ENCODE measurements at places on chromosomes 6 and 20.

GRCh38 chr20:33810885-33811775, at the start of gene CHMP4B:
Gene CHMP4B (plus strand): TSS chr20:33811348. CDS start chr20:33811469, 121 bp downstream.
- peak; percentile 96 for DNase-seq

GRCh38 chr6:158568549-158568948, 8.7 kb downstream of the TMEM181 start:
- DNase-seq = no peak

- DNase-seq = no peak
Observed at GRCh38 chr6:137550535-137550934, 56.3 kb upstream of the OLIG3 start.

GRCh38 chr6:81758221-81758620, 5.7 kb upstream of the TENT5A start:
- DNase-seq = no peak

DNA sequence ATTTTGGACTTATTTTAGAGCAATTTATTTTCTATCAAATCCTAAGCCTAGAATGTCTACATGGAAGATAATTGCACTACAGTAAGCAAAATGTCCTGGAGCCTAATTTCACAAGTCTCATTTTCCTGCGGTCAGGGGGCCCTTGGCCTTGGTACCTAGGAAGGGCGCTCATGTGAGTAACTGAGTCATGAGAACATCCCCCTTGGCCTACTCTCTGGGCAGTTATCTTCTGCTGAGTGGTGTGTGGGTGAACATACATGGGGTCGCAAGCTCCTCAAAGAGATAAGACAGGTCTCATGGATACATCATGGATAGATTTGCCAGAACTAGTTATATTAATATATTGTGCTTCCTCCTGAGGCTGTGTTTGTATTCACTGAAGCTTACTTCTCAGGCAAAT, 211.2 kb upstream of the MARCKS start:
- no peak for DNase-seq

- no peak for DNase-seq
Observed at GRCh38 chr6:157226026-157226625, 97.2 kb downstream of the TMEM242 start.

GRCh38 chr20:62042025-62042820, 23.5 kb downstream of the TAF4 start:
- no peak for DNase-seq

DNA sequence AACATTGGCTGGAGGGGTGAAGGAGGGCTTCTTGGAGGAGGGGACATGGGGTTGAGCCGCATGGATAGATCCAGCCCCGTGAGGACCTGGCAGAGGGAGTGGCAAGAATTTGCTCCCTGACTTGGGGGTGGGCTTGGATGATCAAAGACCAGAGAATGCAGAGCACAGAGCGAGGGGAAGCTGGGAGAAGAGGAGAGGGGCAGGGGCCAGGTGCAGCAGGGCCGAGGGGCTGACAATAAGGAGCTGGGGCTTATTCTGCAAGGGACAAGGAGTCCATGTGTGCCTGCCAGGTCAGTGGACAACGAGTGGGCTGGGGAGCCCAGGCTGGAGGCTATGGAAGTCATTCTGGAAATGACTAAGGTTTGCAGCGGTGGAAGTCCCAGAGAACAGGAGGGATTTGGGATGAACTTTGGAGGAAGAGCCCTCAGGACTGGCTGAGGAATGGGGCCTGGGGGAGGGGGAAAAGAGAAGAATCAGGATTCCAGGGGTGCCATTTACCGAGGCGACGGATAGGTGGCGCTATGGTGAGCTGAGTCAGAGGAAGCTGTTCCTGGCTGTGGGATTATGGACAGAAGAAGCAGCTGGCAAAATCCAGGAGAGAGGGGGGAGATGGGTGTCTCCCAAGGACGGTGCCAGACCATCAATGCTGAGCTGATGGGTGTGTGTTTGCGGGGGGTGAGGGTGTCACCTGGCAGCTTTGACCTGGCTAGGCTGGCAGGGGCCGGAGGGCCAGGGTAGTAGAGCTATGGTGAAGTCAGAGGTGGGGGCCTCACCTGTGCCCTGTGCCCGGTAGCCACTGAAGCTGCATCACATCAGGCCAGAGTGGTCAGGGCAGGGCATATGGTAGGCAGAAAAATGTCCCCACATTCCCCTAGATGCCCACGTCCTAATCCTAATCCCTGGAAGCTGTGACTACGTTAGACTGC, 7.8 kb downstream of the KCNG1 start:
- DNase-seq = peak; percentile 50

DNA sequence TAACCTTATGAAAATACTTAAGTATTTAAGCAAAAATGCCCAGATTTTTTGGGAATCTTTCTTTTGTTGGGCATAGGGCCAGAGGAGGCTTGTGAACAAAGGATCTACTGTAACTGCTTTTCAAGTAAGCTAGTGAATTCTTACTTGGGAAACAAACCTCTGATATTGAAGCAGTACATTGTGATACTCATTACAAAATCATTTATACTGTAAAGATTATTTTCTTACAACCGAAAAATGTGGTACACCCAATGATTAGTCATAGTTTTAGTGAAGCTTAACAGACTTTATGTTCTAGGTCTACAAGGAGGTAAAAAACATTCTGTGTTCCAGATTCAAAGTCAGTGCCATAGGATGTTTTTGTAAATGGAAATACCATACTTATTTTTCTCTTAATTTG, 272.9 kb upstream of the KCNQ5 start:
- DNase-seq = no peak

- no peak for DNase-seq
Observed at GRCh38 chr6:99016355-99016754, 68.6 kb upstream of the FBXL4 start.

DNA sequence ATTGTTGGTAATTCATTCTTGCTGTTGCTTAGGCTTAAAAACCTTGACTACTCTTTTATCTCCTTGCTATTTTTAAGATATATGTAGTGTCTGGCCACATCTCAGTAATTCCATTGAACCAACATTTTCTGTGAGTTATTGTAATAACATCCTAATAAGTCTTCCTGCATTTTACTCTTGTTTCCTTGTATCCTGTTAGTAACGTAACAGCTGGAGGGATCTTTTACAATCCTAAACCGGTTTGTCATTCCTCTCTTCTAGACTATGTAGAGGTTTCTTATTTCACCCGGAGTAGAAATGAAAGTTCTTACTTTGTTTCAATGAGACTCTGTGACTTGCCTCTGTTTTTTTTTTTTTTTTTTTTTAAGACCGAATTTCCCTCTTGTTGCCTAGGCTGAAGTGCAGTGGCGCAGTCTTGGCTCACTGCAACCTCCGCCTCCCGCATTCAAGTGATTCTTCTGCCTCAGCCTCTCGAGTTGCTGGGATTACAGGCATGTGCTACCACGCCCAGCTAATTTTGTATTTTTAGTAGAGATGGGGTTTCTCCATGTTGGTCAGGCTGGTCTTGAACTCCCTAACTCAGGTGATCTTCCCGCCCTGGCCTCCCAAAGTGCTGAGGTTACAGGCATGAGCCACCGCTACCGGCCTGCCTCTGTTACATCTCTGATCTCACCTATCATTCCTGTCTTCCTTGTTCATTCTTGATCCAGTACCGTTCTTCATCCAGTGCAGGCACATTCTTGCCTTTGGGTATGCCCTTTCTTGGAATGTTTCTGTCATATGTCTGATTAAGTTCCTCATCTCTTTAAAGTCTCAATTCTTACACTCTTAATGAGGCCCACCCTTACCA, 44.7 kb downstream of the NCOA3 start:
- DNase-seq = no peak

GRCh38 chr20:34076952-34077351, 35.1 kb downstream of the EIF2S2 start:
- no peak for DNase-seq

- DNase-seq = no peak
Observed at GRCh38 chr20:1144401-1145172, 26.2 kb downstream of the PSMF1 start.

- DNase-seq = no peak
Observed at GRCh38 chr6:16173167-16173940, 44.5 kb downstream of the MYLIP start.

GRCh38 chr6:85113934-85114580, 335.8 kb upstream of the NT5E start:
- no peak for DNase-seq

DNA sequence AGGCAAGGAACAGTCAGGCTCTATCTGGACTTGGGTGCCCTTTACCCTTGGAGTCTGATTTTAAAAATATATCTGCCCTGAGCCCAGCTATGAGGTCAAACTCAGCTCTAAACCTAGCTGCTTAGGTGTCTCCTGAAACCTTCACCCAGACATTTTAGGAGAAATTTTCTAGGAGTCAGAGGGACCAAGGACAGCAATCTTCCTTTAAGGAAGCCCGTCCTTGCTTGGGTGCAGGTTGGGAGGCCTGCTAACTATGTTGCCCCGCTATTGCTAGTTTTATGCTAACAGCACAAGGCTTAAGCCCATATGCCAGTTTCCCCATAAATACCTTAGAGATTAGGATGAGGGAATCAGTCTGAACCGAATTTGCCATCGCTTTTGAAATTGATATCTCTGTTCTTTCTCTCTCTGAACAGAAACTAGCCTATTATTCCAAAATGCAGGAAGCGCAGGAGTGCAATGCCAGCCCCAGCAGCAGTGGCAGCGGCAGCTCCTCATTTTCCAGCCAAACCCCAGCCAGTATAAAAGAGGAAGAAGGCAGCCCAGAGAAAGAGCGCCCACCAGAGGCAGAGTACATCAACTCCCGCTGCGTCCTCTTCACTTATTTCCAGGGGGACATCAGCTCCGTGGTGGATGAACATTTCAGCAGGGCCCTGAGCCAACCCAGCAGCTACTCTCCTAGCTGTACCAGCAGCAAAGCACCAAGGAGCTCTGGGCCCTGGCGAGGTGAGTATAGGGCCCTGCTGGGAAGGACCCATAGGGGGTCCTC, 2.6 kb downstream of the VGLL2 start:
- no peak for DNase-seq

GRCh38 chr20:37714978-37715672, 21.3 kb downstream of the CTNNBL1 start:
- no peak for DNase-seq

GRCh38 chr20:44610313-44610962, 28.1 kb downstream of the PKIG start:
- no peak for DNase-seq

DNA sequence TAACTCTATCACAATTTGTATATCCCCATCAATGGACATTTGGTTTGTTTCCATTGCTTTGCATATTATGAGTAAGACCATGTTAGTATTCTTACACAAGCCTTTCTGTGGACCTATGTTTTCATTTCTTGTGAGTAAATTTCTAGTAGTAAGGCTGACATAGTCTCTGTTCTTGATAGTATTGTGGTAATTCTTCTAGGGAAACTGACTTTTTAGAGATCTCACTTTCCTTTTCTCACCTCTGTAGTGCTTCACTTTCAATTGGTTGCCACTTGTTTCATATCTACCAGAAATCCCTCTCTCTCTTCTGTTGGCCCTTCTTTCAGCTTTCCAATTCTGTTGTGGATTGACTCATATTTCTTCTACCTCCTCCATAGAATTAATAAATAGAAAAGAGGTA, 8.5 kb downstream of the ISM1 start:
- no peak for DNase-seq

DNA sequence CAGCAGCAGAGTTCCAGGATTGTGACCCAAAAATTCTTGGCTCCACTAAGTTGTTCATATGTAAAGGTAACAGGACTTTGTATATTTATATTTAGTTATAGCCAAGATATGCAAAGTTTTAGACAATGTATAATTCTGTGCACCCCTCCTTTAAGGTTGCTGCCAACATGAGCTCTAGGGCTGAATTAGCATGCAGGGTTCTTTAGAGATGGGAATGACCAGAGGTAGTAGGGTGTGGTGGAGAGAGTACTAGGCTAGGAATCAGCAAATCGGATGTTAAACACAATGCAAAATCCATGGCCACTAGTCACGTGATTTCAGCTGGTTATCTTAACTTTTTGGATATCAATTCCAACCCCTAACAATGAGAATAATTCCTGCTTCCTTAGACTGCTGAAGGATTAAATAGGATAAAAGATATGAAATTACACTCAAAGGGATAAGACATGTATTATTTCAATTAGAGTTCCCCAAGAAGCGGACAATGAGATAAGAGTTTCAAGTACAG, 260.3 kb upstream of the RNF24 start:
- DNase-seq = no peak

GRCh38 chr20:2748551-2749342, 51.7 kb downstream of the CPXM1 start:
- no peak for DNase-seq

DNA sequence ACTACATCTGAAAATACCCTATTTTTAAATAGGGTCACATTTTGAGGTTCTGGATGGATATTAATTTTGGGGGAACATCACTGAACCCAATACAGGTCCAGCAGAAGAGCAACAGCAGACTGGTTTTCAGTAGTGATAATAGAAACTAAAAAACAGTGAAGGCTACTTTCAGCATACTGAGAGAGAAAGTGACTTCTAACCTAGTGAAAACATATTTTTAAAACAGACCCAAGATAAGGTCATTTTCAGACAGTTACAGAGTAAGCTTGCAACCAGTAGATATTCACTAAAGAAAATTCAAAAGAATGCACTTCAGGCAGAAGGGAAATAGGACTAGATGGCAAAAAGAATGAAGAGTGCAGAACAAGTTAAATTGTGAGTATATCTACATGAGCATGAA, 42.0 kb upstream of the TMEM244 start:
- DNase-seq = no peak

GRCh38 chr20:5608104-5608441, 142.1 kb upstream of the SHLD1 start:
- no peak for DNase-seq

GRCh38 chr20:39855799-39856198, 833.2 kb downstream of the MAFB start:
- no peak for DNase-seq

DNA sequence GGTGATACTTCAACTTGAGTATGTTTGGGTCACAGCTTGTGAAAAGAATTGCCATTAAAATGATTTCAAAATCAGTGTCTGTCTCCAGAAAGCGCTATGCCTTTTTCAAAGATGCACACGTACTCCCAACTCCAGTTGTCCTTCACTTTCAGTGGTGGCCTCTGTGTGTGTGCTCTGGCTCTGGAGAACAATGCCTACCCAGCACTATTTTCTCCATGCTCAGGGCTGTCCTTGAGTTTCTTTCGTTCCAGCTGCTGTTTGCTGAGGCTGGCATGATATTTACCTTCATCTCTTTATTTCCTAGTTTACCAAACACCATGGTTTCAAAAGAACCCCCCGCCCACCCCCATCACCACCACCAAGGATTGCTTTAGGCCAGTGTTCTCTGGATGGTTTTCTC, 136.8 kb downstream of the QRSL1 start:
- DNase-seq = no peak

- DNase-seq = no peak
Observed at GRCh38 chr6:117573006-117573680, 29.2 kb downstream of the GOPC start.

Data from cerebellum (tissue), 4 donors.